Stimulated activated CD4-positive, alpha-beta T cell treated with anti-CD3 and anti-CD28 coated beads, Interleukin-4, amount 100 ng/mL, for 4 hours (primary cell): ENCODE measurements at places on chromosomes 7 and 10.

GRCh38 chr7:32525839-32526238, 30.6 kb downstream of the AVL9 start:
- DNase-seq = no peak

DNA sequence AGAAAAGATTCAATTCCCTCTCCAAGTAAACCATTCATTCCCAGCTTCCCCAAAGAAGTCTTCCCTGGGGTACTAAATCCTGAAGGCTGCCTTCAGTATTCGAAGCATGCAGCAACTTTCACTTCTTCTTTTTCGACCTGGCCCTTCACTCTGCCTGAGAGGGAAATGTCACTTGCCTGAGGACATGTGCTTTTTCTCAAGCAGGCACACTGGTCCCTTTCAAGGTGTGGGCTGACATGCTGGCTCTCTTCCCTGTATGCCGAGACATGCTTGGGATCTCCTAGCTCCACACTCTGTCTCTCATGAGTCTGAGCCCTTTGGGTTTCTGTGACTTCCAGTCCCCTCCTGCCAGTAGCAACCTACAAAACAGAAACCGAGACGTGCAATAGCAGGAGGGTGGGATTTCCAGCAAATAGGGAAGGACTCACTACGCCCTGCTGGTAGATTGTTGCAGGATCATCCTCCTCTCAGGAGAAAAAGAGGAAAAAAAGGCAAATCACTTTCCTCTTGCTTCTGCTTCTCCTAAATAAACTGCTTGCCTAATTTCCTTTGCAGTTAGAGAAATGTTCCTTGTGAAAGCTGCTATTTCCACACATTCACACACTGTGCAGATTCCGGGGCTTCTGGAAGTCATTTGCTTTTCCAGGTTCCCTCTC, 33.5 kb downstream of the FIGNL1 start:
- no peak for DNase-seq

- no peak for DNase-seq
Observed at GRCh38 chr7:108083980-108084379, 46.2 kb downstream of the LAMB4 start.

DNA sequence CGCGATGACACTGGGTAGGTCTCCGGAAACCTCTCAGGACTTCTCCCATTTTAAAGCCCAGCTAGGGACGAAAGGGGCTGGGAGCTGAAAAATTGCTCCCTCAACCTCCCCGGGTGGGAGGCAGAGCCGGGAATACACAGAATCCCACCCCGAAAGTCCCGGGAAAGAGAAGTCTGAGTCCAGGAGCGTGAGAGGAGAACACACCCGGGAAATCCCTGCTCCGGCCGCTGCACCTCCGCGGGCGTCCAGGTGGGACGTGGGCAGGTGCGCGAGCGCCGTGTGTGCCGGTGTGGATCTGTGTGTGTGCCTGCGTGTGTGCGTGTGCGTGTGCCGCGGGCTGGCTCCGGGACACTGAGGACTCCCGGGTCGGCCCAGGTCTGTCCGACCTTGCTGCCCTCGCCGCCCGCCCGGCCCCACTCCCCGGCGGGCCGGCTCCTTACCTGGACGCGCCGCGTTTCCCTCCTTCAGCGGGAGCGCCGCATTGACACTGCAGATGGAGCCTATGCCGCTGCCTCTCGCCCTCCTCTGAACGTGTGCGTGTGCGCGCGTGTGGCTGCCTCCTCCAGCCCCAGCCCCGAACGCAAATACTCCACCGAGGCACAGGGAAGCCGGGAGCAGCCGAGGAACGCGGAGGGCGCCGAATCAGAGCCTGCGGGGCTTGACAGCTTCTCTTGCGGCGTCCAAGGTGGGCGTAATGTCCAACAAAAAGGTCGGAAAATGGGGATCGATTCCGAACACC, at the start of gene PLXNA4:
Gene PLXNA4 (minus strand): TSS at position 489 of the 739 bp plus-strand sequence. CDS start 67,777 bp downstream, outside the sequence.
- no peak for DNase-seq

DNA sequence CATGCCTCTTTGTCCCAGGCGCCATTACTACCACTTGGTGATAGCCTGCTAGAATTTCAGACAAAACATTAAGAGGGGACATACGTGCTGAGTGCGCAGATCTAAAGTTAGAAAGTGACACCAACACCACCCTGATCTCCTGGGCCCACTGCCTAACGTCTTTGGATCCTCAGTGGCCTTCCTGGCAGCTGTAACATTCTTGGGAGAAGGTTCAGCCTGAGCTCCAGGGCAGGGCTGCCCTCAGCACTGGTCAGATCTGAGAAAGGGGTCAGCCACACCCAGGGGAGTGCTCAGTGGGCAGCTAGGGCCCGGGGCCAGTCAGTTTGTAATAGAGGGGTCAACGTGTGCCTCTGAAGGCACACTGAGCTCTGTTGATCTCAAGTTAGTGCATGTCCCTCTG, 48.4 kb downstream of the ZCCHC24 start:
- no peak for DNase-seq

DNA sequence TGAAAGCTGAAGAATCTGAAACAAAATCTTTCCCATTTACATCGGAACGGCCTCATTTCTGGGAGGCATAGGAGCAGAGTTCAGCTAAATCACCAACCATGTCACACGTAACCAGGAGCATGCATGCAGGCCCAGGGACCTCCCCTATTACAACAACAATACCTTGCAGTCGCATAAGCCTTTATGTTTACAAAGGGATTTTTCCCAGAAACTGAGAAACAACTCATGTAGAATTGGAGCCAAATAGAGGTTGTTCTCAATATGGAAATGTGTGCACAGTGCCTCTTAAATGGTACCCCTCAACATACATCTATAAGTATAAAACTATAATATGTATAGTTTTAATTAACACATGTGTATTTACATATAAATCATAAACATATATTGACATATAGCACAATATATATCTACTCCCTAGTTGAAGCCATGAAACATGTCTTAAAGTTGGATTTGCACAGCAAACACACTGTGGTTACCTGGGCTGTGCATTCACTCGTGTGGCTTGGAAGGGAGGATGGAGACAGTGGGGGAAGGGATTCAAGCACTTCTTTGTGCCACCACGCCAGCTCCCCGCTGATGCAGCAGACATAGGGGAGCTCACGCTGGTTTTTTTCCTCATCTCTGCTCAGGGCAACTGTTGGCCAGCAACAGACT, 35.0 kb upstream of the DGKI start:
- DNase-seq = no peak

- DNase-seq = no peak
Observed at GRCh38 chr7:115359955-115360354, 438.1 kb downstream of the MDFIC start.

GRCh38 chr10:12566161-12567115, 217.1 kb downstream of the CAMK1D start:
- no peak for DNase-seq

GRCh38 chr10:62528441-62528840, 154.3 kb downstream of the ZNF365 start:
- no peak for DNase-seq

DNA sequence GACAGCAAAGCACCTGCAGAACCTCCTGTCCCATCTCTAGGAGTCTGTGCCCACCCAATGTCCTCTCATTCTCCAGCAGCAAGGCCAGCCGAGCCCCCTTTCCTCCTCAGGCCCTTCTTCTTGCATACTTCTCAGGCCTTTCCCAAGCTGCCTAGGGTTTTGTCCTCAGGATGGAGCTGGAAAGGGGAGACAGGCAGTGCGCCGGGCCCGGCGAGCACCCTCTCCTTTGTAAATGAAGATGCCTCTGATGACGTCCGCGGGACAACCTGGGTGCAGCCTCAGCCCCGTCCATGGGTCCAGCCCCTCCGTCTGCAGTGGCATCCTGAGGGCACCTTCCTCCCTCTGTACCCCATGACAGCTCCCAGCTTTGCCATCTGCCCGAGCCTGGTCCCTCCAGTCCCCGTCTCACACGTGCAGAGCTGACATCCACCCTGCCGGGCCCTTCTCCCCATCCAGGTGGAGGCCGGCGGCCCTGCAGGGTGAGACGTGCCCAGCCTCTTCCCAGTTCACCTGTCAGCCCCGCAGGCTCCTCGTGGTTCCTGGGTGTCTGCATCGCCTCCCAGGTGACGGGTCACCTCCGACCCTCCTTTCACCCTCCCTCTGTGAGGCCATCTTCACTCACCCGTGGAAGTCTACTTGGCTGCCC, 36.4 kb downstream of the JAKMIP3 start:
- no peak for DNase-seq

DNA sequence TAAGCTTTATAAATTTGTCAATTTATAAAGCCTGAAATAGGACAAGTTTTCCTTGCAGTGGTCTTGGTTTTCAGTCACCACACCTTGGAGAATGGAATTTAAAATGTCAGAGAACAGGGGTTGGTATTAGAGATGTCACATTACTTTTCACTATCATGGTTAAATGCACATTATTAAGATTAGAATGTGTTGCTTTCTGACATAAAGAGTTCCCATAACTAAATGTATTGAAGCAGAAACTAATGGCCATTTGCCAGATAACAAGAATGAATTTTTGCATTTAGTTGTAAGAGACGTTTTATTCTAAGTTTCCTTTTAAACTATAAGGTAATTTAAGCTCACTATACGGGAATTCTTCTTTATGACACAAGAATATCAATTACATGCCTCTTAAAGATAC, 172.3 kb downstream of the ARL4A start:
- DNase-seq = no peak

GRCh38 chr10:56383806-56384205, 22.7 kb upstream of the ZWINT start:
- DNase-seq = no peak

- DNase-seq = no peak
Observed at GRCh38 chr7:44461387-44461786, 29.1 kb downstream of the NUDCD3 start.

GRCh38 chr7:73802459-73802858, 28.3 kb upstream of the CLDN4 start:
- DNase-seq = no peak

DNA sequence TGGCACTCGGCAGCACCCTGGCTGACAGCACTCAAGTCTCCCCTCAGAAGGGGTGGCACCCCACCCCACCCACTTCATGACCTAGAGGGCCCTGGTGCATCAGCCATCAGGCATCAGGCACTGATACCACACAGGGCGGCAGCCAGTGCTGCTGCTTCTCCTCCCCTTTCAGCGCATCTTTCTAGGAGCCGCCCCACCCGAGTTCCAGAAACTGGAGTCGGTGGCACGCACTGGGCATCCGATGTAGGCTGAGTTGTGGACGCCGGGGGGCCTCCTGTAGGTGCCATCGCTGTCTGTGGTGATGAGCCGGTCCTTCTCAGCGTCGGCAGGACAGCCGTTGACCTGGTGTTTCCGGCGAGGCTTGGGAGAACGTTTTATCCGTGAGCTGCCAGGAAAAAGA, 69.7 kb upstream of the ATP6V0A4 start:
- no peak for DNase-seq

- no peak for DNase-seq
Observed at GRCh38 chr10:86229811-86230556, 136.6 kb downstream of the GRID1 start.

DNA sequence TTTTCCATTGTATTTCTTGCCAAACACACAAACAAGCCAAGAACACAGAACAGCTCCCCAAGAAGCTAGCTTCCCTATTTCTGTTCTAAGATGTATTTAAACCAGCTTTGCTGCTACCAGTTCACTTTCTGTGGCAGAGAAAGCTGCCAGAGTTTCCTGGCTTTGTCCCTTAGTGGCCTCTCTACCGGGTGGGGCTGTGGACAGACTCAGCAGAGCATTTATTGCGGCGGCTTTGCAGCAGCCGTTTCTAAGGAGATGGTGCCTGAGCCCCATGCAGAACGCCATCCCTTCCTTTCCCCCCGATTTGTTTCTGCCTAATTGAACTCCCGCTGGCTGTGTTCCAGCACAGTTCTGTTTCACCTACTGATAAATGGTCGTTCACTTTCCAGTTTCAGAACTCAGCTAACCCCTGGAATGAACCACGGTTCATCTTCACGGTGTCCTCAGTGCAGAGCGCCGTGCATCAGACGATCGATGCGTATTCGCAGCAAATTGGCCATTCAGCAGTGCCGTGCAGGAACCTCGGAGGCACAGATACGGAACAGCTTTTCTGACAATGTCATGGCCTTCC, 33.8 kb upstream of the SFMBT2 start:
- no peak for DNase-seq

- DNase-seq = no peak
Observed at GRCh38 chr7:44066111-44066460, 719 bp upstream of the PGAM2 start.

- no peak for DNase-seq
Observed at GRCh38 chr10:117000580-117000979, 4.4 kb downstream of the SHTN1 start.

DNA sequence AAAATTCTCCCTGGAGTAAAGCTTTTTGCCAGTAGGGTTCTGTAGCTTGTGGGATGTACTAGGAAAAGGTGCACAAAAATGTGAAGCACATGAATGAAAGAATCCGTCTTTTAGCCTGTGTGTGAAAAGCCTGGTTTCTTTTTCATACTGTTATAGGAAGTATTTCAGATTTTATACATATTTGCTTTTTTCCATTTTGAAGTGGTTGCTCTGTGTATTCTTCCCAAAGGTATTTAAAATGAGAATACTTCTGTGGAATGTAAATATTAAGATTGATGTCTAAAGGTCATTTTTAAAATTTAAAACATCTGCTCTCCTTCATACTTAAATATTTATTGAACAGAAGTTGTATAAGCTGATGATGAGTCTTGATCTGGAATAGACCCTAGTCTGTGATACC, 96.8 kb downstream of the CDK14 start:
- DNase-seq = no peak

GRCh38 chr7:85065888-85066485, 120.9 kb downstream of the SEMA3D start:
- no peak for DNase-seq

GRCh38 chr10:111175787-111176186, 99.0 kb downstream of the ADRA2A start:
- DNase-seq = no peak

- no peak for DNase-seq
Observed at GRCh38 chr10:129418496-129419225, 48.4 kb upstream of the MGMT start.

DNA sequence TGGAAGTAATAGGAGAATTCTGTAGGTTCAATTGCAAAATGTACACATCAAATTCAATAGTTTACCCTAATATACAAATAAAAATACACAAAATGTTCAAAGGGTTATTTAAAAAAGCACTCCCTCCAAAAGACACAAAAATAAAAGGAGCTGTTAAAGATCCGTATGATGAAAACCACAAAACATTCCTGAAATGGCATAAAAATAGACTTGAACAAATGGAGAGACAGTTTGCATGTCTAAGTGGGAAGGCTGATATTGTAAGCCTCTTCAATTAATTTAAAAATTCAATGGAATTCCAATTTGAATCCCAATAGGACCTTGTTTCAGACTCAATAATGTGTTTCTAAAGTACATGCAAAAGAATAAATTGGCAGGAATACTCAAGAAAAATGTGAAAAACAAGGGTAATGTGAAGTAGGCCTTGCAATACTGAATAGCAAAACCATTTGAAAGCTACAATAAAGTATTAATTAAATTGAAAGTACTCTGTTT, 38.0 kb upstream of the INSYN2A start:
- DNase-seq = no peak

DNA sequence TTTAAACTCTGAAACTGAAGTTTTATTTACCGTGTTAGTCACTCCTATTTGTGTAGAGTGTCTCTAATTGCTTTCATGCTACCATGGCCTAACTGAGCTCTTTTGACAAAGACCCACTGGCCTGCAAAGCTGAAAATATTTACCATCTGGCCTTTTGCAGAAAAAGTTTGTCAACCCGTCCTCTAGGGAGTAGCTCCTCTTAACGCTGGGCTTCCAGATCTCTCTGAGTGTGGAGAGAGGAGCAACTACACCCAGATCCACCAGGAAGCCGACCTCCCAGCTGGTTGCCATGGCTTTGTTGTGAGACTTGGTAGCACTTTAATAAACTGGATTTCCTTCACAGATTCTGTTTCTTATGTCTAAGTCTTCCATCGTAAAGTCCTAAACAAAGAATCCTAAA, 4.2 kb upstream of the C10orf71 start:
- no peak for DNase-seq

GRCh38 chr7:34080513-34080912, 175.2 kb downstream of the BMPER start:
- DNase-seq = no peak
